AG10803 (cell line): ENCODE measurements at places on chromosomes 4 and X.

- peak; percentile 23 for DNase-seq
Observed at GRCh38 chrX:118694638-118695037, 32.8 kb upstream of the IL13RA1 start.

DNA sequence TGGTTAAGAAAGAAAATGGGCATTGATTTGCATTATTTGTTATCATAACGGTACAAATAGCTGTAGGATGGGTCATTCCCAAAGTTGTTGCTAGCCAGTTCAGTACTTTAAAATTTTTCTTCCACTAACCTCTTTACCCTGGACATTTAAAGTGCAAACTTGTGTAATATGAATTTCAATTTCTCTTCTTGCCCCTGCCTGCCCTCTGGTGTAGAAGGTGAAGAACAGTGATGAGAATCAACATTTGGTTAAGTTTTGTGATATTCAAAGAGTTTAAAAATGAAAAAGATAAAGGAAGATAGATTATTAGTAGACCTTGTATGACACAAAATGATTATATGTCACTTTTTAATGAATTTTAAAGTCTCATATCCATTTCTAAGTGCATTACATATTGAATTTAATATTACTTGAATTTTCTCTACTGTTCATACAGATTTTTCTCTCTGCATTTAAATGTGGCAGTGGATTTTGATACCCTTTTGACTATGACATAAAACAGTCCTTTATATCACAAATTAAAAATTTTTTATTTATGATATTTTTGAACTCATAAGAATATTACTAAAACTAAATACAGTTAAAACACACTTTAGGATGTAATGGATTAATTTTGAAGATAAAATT, 337.7 kb downstream of the BMPR1B start:
- peak; percentile 66 for DNase-seq

DNA sequence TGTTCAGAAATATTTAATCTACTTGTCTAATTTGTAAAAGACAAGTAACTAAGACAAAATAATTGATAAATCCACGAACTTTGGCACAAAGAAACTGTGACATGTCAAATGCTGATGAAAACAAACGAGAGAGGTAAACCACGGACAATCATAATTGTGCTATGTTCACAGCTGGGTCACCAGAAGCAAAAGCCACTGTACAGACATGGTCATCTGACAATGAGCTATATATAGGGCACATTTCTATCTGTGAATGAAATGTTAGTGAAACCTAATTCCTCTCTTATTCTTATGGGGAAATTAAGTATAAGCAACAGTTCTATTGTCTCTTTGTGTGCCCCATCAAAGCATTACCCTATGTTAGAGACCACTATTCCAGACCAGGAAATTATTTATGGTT, 444.0 kb upstream of the TRAM1L1 start:
- DNase-seq, result no peak

DNA sequence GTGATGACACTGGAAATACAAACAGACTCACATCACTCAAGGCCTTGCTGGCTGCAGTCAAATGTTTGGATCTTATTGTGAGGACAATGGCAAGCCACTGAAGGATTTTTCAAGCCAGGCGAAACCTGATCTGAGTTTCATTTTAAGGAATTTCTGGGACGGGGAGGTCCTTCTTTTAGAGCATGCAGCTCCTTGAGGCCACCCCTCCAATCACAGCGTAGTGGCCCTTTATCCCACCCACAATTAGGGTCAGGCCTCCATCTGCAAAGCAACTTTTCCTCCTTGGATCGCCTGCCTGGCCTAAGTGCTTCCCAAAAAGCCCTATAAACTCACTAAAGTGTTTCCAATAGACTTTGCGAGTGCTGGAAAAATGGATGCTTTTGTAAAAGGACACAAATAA, 115.5 kb downstream of the EFHC2 start:
- DNase-seq, result no peak

DNA sequence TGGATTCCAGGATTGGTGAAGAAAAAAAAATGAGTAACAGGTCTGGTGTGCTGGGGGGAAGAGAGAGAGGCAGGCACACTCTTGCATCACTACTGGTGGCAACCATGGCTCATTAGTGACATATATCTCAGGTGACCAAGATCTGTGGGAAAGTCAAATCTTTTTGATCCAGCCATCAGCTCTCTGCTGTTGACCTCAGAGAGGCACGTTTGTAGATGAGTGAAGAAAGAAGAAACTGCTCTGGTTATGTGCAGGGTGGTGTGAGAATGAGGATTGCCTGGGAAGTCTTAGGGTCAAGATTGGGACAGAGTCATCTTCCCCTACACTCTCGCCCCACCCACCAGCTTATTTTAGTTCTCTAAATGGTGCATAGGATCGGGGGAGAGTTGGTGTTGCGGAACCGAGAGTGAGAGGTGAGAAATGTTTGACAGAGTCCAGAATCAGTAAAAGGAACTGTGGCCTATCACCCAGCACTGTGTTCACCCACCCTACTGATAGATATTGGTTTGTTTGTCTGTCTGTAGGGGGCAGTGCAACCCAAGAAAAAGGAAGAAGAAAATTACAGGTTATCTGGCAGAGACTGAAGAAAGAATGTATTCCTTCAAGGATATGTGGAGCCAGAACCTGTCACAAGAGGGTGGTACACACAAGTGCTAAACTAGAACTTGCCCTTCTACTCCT, 21.9 kb downstream of the ARMCX6 start:
- DNase-seq, result peak; percentile 79

DNA sequence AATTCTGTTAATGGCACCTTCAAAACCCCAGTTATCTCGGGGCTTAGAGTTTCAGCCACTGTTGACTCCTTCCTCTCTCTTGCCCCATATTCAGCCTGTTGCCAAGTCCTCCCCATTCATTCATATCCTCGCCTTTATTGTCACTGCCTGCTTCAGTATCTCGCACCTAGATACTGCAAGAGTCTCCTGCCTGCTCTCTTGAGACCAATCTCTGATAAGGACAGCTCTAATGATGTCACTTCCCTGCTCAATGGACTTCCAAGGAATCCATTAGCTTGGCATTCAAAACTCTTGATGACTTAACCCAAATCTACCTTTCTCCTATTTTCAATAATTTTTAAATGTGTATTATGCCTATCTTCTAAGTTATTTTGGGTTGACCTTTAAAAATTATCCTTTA, 1.1 kb upstream of the UBE2A start:
- no peak for DNase-seq

GRCh38 chr4:13881892-13882291, 254.4 kb upstream of the BOD1L1 start:
- no peak for DNase-seq

GRCh38 chr4:38535717-38536116, 128.3 kb upstream of the KLF3 start:
- no peak for DNase-seq

DNA sequence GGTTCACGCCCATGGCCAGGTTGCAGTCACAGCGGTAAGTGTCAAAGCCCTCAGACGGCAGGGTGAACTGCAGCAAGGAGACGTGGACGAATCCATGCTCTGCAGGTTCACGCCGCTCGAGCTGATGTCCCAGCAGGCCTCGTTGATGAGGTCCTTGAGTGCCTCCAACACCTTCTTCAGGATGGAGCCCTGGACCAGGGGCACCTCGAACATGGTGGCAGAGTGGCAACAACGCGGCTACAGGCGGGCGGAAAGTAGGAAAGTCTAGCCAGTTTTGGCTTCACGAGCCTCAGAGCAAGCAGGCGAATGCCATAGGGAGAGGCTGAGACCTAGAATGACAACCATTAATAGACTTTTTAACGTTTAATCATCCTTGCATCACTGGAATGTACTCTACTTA, 485.9 kb downstream of the ZNF674 start:
- no peak for DNase-seq

DNA sequence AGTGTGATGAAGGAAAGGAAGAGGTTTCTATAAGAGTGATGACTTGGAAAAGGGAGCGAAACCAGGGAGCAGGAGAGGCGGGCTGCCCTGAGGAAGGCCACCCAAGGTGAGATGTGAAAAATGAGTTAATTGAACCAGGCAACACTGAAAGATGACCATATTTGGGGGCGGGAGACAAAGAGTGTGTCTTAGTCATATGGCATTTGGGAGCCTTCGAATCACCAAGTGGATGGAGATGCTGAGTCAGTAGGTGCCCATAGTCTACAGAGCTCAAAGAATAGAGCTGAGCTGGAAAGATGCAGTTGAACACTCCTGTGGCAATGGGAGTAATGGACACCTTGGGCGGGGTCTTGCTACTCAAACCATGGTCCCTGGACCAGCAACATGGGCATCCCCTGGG, 8.3 kb upstream of the TLR8 start:
- no peak for DNase-seq

DNA sequence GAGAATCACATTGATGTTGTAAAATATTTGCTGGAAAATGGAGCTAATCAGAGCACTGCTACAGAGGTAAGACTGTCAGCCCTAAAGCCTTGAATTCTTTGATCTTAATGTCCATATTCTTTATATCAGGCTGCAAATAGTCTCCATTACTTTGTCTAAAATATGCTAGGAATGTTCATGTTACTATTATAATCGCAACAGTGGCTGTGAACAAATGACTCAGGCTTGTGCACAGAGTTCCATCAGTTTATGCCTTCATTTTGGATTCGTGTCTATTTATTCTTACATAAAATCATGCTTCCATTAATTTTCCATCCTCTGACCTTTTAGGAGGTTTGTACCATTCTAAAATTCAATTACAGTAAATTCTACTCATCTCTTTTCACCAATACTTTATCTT, 182.7 kb downstream of the ANK2 start:
- DNase-seq, result peak; percentile 13

DNA sequence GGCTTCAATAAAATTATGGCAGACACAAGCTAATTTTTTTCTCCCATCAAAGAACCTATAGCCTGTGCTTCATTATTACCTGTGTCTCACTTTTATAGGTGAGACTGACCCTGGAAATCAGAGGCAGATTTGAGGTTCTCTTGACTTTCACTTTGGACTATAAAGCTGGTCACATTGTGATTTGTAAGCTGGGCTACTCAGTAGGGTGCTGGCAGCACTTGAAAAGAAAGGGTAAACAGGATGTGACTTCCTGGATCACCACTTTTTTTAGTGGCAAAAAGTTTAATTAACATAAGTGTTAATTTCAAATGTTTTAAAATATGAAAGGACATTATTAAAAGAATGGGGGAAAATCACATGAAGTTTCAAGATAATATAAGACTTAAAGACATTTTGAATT, 50.6 kb upstream of the GATB start:
- no peak for DNase-seq

- DNase-seq, result no peak
Observed at GRCh38 chrX:10831716-10832502, 211.5 kb upstream of the MID1 start.

- DNase-seq, result peak; percentile 18
Observed at GRCh38 chr4:73257651-73258435, 755 bp downstream of the ANKRD17 start.

DNA sequence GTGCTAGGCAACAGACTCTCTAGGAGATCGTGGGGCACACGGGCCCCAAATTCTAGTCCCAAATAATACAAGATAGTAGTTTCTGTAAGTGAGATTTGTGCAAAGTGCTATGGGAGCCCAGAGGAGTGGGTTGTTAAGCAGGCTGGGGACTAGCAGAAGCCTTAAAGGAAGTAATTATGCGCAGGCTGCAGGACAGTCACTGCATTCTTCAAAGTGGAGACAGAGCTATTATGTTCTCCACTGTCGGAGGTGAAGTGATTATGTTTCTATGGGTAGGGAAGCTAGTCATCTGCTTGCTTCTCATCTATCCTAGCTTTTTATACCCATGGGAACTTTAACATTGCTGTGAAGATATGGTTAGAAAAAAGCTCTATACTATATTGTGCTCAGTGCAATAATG, 154.2 kb downstream of the CPE start:
- no peak for DNase-seq

DNA sequence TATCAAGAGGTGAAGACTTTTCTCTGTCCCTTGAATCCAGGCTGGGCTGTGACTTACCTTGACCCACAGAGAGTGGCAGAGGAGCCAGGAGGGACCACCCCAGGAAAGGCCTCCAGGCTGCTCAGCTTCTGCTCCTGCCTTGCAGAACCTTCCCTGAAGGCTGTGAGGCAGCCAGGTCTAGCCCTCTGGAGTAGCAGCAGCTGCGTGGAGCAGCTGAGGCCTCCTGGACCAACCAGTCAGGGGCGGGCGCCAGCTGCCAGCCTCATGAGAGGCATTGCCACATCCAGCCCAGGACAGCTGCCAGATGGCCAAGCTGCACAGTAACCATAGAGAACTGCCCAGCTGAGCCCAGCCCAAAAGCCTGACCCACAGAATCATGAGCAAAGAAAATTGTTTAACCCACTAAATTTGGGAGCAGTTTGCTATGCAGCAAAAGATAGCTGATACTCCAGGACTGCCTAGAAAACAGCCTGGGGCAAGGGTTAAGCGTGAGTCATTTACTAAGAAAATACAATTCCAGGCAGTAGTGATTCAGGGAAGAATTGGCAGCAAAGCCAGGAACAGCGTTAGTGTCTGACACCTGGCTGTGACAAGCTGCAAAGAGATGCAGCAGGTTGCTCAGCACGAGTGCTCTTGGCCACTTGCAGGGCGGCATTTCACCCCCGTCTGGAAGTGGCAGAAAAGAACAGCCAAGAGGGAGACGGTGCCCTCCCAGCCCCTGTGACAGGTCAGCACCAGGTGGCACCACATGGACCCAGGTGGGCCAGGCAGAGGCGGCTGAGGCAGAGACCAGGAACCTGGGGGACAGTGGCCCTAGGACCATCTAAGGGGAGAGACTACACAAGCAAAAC, 14.7 kb upstream of the PDE6B start:
- peak; percentile 24 for DNase-seq

DNA sequence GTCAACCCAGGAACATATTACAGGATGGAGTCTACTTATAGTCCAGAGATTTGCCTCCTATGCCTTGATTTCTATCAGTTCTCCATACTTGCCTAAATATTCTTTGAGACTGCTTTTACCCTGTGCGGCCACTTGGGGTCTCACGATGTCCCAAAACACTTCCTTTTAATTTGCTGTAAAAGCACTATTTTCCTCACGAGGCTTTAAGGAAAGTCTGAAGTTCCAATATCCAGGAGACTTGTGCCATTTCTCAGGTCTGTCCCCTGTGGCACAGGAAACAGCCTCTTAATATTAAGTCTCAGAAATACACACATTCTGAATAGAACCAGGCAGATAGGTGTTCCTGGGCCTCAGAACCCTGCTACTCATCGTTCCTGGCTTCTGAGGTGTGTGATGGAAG, 142.9 kb downstream of the TMEM164 start:
- peak; percentile 29 for DNase-seq

GRCh38 chrX:30702736-30703135, 49.5 kb downstream of the GK start:
- peak; percentile 89 for DNase-seq

DNA sequence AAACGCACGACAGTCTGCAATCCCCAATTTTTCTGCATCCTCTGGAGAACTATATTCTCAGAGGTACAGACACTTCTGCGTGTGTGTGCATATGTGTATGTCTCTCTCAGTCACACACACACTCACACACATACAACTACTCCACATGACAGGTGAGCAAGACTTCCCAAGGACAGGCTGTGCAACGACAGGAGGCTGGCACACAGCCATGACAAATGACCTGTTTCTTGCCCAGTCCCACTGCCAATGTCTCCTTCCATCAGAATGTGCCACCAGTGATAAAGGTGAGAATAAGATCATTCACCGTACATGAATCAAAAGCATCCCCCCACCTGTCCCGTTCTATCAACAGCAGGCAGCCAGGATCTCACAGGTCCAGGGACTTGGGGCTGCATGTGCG, 52.4 kb downstream of the PPP2R2C start:
- DNase-seq, result no peak

GRCh38 chr4:12421364-12421763, 992.7 kb upstream of the HS3ST1 start:
- no peak for DNase-seq

GRCh38 chrX:35858361-35858760, 60.2 kb downstream of the MAGEB16 start:
- DNase-seq, result no peak

GRCh38 chr4:114998316-114998715, 115.1 kb downstream of the NDST4 start:
- no peak for DNase-seq
